Stimulated activated CD4-positive, alpha-beta T cell treated with anti-CD3 and anti-CD28 coated beads, Interleukin-4, amount 100 ng/mL, for 4 hours (primary cell): ENCODE measurements at places on chromosomes 1 and 21.

DNA sequence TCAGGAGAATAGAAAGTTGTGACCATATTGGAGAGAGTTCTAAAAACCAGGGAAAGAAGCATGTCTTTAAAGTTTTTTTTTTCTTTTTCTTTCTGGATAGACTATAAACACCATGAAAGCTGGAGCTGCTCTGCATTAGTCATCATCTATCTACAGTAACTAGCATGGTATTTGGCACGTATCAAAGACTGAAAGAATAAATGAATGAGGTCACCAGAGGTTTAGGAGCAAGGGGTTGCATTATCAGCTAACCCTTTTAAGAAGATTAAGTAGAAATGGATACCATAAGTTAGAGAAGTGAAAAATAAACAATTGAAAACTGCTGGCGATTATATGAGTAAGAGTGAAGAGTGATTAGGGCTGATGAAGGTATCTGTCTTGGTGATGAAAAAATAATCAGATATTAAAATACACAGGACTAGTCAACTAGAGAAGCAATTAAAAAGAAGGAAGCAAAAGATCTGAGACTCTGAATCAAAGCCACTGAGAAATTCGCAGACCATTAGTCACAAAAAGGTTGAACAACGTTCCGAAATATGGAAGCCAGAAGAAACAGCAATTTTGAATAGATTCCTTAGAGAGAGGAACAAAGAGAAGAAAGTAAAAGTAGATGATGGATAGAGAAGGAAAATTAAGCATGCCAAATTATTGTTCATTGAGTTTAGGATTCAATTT is 536.4 kb downstream of the DPYD start:
- no peak for DNase-seq

DNA sequence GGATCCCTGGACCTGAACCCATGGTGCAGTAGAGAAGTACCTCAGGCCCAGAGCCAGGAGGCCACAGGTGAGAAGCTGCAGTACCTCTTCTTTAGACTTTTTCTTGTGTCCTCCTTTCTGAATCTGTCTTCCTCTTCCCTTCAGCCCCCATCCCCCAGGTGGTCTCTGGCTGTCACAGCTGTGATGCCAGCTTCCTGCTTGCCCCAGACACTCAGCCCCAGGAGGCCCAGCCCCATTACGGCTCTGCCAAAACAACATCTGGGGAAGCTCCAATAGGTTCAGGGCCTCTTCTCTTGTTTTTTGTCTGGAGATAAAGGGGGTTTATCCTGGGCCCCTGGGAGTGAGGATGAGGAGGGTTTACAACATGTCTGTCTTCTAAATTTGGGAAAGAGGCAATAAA is 9.5 kb upstream of the BTG2 start:
- no peak for DNase-seq

DNA sequence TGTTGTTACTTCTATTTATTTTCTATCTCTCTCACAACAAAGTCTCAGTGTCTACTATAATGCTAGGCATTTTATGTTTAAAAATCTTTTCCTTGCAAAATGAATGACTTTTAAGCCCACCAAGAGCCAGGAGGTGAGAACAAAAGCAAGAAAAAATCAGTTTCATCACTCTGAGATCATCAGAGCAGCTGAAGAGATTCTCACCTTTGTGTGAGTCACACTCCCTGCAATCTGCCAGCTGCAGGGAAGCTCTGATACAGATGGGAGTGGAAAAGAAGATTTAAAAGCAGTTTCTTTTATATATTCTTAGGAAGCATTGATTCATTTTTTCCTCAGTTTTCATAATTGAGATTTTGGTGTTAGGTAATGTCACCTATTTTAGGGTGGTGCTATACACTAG is 107.6 kb downstream of the LHX9 start:
- no peak for DNase-seq

DNA sequence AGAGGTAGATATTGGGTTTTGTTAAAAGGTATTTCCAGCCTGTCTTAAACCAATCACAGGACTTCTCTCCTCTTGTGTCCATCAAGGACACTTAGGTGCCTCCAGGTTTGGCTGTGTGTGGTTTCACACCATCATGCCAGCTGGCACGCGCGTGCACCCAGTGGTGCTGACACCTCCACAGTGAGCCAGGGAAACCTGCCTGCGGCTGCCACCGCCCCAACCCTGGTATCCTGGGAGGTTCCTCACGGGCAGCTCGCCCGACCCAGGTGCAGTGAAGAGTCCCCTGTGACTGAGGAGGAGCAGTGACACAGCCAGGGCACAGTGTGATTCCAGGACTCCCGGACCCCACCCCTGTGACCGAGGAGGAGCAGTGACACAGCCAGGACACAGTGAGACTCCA is 13.2 kb upstream of the COL6A2 start:
- no peak for DNase-seq

GRCh38 chr1:169696273-169697100 is 14.9 kb downstream of the SELL start:
- DNase-seq: no peak

- no peak for DNase-seq
Observed at GRCh38 chr1:163337631-163338030, 15.9 kb downstream of the NUF2 start.

GRCh38 chr1:243234978-243235647 is 20.0 kb downstream of the CEP170 start:
- DNase-seq: no peak

DNA sequence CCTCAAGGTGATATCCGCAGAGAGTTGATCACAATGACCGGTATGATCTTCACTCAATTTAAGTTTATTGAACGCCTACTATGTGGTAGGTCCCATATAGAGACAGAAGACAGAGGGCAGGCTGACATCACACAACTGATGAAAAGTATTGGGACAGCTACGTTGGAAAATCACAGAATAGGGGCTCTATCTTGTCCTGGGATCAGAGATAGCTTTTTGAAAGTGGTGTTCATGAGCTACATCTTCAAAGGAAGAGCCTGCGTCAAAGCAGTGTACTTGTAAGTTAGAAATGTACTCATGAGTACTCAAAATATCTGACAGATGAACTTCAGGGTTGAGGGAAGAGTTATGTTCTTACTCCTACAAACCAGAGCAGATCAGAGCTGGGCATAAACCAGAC is 54.4 kb downstream of the GADD45A start:
- DNase-seq: no peak

DNA sequence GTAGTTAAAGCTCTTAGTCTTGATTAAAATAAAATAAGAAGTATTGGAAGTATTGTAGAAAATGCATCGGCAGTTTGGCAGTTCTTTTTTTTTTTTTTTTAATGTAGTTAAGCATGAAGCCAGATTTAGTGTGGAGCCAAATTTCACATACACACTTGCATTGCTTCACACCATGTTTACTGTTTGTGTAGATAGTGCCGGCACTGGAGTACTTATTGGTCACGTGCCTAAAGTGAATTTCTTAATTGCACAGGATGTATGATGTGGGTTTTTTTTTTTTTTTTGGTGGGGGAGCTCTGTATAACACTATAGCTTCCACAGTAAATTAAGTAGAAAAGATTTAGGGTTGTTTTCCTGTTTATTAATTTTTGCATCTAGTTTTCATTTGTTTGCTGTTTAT is 21.2 kb upstream of the TMEM61 start:
- DNase-seq: no peak

- DNase-seq: no peak
Observed at GRCh38 chr1:32600034-32600433, 50.3 kb downstream of the ZBTB8OS start.

- no peak for DNase-seq
Observed at GRCh38 chr1:57012315-57012714, 46.5 kb upstream of the C8B start.

- no peak for DNase-seq
Observed at GRCh38 chr21:35478161-35479064, 429.3 kb upstream of the RUNX1 start.

GRCh38 chr1:79532555-79532954 is 526.0 kb upstream of the ADGRL4 start:
- no peak for DNase-seq

- DNase-seq: no peak
Observed at GRCh38 chr1:246513619-246514343, 6.7 kb upstream of the SMYD3 start.

DNA sequence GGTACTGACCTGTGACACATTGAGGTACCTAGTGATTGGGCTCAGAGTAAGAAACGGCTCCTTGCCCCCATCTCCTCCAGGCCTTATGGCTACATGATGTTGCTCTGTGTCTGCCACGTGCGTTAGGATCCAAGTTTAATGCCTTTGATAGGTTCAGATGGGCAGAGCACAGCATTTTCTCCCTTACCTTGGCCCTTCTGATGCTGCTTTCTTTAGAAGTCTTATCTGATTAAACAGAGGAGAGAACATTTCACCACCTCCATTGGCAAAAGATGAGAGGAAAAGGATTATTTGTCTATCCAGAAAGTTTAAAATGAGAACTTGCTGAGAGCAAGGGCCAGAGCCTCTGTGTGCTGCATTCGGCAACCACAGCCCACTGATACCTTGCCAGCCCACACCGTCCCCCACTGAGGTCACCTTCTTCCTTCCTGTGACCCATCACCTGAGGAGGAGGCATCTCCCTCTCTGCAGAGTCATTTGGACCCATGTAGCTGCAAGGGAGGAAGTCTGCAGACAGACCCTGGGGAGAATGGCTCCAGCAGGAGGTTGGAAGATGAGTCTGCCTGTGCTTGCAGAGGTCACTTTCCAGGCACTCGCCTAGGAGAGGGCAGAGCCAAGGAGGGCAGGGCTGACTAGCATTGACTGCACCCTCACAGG is 16.7 kb downstream of the SHISA4 start:
- DNase-seq: no peak

DNA sequence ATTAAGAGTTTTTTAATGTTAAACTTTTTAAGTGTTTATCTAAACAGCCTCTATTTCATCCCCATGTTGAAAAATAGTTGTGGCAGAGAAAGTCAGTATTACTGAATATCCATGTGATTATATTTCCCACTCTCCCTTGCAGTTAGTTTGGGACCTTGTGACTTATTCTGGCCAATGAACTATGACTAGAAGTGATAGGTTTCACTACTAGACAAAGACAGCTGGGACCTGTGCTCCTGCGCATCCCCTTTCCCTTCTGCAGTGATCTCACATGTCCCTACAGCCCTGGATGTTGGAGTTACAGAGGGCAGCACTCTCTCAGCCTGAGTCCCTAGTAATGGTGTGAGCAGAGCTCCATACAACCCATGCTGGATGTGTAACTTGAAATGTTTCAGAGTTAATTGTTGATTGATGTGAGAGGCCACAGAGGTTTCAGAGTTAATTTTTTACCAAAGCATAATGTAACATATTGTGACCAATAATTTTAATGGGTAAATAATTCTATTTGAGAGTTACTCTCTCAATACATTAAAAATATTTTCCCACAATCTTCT is 18.7 kb upstream of the SAMD13 start:
- DNase-seq: no peak

- DNase-seq: peak; percentile 53
Observed at GRCh38 chr21:45923146-45923545, 58.4 kb upstream of the COL6A1 start.

DNA sequence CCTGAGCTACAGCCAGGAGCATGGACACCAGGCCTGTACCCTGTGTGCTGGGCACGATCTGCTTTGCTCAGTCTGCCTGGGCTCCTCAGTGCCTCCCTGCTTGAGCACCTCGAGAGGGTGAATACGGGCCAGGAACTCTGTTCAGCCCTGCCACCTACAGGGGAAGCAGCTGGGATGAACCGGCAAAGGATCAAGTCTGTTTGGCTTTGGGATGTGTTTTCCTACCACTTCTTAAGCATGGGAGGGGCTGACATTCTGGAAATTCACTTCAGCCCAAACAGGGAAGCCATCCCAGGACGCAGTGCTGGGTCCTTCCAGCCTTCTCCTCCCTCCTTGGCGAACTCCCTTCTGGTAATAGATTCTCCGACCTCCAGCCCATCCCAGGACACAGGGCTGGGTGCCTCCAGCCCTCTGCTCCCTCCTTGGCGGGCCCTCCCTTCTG is 55.8 kb upstream of the SELENON start:
- no peak for DNase-seq

GRCh38 chr1:205068457-205069040 is 15.7 kb downstream of the TMEM81 start:
- DNase-seq: no peak

DNA sequence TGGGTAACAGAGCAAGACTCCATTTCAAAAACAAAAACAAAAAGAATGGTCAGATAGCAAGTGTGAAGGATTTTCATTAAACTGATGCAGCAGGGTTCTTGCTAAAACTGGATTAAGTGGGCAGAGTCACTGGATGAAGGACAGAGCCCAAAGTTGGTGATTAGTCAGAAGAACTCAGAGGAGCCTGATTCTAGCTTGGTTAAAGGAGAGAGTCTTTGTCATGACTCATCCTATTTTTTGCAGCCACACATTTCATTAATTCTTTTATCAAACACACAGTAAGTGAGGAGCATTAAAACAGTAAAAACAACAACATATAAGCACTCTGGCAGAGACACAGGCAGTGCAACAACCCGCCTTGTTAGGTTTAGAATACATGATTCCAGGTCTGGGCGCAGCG is 56.0 kb upstream of the EDARADD start:
- DNase-seq: no peak

DNA sequence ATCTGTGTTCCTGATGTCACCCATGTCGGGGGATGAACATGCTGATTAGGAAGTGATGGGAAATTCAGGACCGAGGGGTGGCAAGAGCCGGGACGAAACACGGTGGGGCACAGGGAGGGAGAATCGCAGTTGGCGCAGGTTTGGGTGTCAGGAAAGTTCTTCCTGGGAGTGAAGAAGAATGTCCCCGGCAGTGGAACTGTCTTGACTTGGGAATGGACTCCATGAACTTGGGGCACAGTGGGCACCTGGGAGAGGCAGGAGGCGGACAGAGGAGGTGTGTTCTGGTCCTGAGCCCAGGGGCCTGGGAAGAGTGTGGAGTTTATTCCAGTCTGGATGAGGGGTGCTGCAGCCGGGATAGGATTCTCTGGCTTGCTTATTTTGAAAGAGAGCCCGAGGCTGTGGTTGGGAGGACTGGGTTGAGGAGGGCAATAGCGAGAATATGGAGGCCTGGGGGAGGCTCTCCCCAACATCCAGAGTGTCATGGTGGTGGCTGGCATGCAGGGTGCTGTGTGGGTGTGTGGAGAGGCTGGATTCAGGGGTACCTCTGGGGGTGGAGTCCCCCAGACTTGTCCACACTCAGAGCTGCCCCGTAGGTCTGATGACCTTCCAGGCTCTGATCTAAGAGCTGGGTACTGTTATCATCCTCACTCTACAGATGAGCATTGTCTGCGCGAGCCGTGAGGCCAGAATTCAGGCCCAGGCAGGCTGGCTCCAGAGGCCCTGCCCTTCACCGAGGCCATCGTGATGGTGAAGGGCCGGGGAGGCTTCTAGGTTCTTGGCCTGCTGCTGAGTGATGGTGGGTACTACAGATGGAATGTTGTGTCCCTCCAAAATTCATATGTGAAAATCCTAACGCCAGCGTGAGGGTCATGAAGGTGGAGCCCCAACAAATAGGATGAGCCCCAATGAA is 274.5 kb upstream of the C1orf174 start:
- no peak for DNase-seq

GRCh38 chr1:78003070-78003746 is 1.5 kb upstream of the DNAJB4 start:
- no peak for DNase-seq

GRCh38 chr1:210342986-210343780 is 14.5 kb downstream of the HHAT start:
- DNase-seq: no peak
